ENCODE measurements at places on chromosomes 12 and 14.

- no peak for DNase-seq
Observed at GRCh38 chr12:2267703-2268470, 215.1 kb downstream of the CACNA1C start.

DNA sequence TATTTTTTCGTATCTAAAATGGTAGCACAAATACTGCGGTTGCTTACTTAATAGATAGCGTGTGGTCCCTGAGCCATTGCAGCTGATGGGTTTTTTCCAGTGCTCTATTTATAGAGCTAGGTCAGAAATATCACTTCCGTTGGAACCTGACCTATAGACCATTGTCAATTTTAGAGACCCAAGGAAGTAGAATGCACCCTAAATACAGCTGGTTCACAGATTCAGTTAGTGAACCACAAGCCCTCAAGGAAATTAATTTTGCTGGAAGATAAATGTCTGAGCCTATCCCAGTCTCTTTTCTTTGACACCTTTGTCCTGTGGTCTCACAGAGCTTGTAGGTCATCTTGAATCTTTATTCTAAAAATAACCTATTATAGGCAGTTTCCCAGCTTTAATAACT, 391.0 kb downstream of the ZFP36L1 start:
- no peak for DNase-seq

DNA sequence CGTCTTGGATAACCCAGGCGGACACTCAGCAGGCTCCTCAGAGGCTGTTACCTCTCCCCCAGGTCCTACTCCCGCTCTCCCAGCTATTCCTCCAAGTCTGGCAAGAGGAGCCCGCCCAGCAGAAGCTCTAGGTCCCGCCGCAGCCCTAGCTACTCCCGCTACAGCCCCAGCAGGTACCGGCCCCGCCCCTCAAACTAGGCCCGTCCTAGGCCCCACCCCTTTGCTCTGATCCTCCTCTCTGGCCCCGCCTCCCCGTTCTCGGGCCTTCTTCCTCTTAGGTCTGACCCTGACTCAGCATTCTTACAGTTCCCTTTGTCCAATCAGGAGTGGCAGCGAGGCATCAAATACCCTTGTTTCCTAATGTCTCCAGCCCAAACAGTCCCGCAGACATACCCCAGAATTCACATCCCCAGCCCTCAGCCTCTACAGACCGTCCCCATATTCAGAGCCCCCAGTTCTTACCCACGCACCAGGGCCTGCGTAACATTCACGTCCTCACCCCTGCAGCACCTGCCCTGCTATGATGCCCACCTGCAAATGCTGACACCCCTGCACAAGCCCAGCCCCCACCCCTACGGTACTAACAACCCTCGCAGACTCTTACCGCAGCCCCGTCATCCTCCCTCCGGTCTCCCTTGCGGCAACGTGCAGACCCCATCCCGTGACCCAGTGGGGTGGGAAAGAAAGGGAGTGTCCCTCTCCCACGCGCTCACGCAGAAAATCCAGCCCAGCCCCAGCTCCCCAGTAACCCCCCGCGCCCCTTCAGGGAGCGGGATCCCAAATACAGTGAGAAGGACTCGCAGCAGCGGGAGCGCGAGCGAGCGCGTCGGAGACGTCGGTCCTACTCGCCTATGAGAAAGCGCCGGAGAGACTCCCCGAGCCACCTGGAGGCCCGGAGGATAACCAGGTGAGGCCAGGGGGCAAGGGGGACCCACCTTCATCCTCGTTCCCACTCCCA, 25.0 kb upstream of the HSPB8 start:
- no peak for DNase-seq

- peak; percentile 74 for DNase-seq
Observed at GRCh38 chr12:111404362-111405148, 1.2 kb upstream of the SH2B3 start.

DNA sequence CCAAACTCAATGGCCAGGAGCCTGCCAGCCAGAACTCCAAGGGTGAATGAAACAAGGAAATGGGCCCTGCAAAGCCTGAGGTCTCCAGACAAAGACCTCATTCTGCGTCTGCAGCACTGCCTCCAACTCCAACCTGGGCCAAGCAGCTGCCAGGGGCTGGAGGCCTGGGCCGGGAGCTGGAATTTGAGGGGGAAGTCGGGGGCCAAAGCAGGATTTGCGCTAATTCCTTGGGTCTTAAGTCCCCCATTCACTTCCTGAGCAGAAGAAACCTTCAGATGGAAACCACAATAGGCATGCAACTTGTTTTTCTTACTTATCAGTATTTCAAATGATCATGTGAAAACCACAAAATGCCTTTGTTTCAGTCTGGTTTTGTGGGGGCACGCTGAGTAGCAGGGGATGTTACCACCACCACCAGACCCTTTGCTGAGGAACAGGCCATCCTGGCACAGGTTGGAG, 23.0 kb upstream of the TC2N start:
- no peak for DNase-seq

- DNase-seq = no peak
Observed at GRCh38 chr14:23487216-23487615, 17.7 kb downstream of the NGDN start.

- no peak for DNase-seq
Observed at GRCh38 chr14:101862711-101863110, 101.2 kb downstream of the PPP2R5C start.

- no peak for DNase-seq
Observed at GRCh38 chr12:57006809-57007475, 596 bp upstream of the ZBTB39 start.

DNA sequence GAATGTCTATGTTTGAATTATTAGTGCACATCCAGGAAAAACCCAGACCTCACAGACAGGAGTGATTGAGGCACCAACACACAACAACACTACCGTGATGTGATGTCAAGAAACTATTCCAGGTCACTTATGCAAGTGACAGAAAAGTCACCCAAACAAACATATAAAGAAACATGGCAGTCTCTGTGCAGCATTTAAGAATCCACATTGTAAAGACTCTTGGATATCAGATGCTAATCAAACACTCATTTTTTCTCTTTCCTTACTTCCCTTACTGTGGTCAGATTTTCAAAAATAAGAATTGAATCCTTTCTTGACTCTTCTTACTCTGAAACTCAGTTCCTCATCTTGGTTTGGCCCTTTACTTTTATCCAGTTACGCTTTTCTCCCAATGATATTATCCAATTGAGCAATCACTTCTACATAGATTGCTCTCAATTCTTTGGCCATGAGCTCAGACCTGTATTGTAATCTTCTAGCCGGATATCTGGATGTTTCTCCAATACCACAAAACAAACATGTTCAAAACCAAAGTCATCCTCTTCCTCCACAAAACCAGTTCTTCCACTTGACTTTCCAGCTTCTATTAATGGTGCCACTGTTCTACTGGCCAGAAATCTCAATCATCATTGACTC, 115.4 kb downstream of the DUSP6 start:
- no peak for DNase-seq

GRCh38 chr12:77837876-77838291, 7.2 kb downstream of the NAV3 start:
- no peak for DNase-seq

- DNase-seq = peak; percentile 55
Observed at GRCh38 chr12:116358893-116359761, 81.6 kb upstream of the MED13L start.

DNA sequence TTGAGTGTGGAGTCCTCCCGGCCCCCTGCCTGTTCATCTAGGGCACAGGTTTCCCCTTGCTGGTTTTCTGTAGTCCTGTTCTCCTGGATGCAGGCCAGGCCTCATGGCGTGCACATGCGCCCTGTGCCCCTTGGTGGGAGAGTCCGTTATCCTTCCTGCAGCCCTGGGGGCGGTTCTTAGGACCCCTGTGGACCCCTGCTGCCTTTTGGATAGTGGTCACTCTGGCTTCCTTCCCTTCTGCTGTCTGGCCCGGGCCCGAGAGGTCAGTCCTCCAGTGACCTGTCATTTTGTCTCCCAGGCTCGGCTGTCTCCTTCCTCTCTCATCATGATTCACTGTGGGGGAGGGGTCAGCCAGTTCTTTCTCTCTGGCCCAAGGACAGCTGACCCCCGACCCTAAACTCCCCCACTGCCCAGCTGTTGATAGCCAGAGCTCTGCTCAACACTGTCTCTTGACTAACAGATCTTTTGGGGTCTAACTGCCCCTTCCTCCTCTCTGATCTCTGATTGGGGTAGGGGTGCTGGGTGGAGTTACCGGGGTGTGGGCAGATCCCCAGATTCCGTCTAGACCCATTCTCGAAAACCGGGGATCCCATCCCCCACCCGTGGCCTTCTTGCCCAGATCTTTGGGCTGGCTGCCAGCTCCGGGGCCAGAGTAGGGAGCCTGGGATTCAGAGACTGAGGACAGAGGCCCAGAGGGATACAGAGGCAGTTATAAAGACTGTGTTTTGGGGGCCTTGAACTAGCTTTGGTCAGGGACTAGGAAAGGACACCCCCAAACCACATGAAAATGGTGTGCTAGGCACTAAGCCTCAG, 7.0 kb downstream of the CCND2 start:
- no peak for DNase-seq

- DNase-seq = no peak
Observed at GRCh38 chr12:52433501-52434080, 580 bp downstream of the KRT75 start.

GRCh38 chr12:53414756-53415417, 8.8 kb upstream of the AMHR2 start:
- no peak for DNase-seq

DNA sequence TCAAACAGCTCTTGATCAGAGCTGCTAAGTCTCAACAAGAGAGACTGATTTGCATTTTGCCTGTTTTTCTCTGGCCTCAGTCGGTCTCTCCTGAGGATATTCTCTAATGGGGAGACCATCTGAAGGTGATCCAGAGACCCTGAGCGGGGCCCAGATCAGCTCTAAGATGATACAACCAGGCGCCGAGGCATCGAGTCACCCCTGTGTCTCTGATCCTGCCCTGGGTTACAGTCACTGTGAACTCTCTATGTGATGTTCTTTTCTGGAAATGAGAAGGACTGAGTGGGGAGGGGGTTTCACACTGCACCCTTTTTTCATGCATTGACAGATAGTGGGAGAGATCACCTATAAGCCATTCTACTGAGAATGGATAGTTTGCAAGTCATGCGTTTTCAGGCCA, 247.6 kb upstream of the PWP1 start:
- no peak for DNase-seq

DNA sequence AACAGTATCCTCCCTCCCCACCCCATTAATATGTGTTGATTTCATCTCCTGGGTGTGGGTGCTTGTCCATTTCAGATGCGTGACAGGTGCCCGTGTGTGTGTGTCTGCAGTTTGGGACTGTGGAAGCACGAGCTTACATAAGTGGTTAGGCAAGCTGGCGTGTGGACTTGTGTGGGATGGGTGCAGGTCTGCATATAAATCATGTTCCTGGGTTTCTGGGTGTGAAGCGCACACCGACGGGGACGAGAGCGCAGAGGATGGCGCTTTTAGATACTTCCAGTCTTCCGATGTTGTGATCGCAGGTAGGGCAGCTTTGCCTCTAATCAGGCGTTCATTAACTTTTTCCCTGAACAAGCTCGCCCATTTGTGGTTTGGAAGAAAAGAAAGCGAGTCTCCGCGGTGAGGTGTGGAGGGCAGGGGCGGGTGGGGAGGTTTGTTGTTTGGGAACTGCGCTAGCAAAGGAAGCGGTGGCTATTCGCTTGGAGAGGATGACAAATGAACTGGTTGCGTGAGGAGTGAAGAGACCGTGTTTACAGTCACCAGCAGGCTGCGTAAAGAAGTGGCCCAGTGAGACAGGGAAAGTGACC, 865 bp downstream of the RGS6 start:
- DNase-seq = no peak

GRCh38 chr14:106845286-106846087, 1319.1 kb downstream of the TMEM121 start:
- no peak for DNase-seq

DNA sequence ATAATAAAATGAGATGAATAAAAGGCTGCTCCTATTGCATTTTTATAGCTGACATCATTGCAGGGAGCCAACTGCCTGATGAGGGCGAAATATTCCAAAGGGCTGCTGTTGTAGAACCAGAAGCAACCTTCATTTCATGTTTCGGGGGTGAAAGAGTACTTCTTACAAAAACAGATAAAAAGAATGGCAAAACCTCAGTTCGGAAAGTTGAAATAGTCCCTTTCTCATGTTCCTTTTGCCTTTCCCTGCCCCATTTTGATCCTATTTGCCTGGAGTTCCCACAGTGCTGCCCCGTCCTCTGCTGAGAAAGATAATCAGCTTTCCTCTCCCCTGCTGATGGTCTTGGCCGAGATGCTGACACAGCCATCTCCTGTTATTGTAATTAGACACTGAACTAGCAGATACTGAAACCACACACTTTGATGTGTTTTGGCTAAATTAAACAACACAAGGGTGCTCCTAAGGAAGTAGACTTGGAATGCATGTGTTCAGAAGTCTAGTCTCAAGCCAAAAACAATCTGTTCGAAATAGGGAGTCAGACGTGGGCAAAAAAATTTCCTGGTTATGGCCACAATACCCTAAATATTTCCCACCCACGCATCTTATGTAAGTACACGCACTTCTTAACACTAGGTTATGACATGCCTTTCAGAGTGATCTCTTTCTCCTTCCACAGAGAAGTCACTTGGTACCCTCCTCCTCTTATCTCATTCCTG, 117.2 kb downstream of the PPM1H start:
- no peak for DNase-seq

GRCh38 chr12:123942911-123943648, 29.6 kb downstream of the CCDC92 start:
- DNase-seq = no peak

DNA sequence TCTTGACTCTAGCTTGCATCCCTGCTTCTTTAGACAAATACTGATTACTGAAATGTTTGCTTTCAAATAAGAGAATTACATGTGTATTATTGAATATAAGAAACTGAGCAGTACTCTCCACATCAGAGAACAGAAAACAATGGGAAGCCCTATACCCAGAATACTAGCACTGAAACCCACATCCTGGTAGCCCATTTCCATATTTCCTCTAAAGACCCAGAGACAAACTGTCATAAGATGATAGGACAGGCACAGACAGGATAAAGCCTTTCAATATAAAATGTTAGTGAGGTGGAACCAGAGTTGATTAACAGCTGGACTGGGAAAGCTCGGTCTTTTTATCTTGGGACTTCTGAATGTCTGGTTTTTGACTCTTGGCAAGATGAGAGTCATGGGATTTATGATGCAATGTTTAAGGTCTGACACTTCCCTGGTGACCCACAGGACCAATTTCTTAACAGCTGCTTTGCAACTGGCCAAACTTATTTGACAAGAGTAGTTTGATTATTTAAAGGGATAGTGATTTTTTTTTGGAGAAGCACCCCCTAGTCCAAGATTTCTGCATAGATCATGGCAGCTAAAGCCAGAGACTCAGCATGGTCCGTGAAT, 166.9 kb upstream of the ATXN7L3B start:
- no peak for DNase-seq

DNA sequence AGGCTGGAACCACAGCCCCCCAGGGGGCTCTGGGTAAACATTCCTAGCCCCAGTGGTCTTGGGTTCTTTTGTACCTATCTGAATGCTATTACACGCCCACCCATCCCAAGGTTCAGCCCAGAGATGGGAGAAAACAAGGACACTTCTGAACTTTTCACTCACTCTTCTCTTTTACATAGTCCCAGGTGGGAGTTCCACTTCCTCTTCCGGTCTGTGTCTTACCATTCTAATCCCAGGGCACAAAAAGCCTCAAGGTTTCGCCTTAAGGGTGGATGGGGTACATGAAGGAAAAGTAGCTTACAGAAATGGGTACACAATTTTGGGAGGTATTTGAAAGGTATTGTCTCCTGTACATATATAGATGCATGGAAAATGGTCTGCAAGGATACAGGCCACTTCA, 79.0 kb downstream of the TMEM30B start:
- DNase-seq = no peak

Data from stimulated activated CD8-positive, alpha-beta memory T cell treated with anti-CD3 and anti-CD28 coated beads, Interleukin-12 subunit alpha, Interleukin-12 subunit beta, amount 100 ng/mL, for 4 hours (primary cell).